ENCODE measurements at places on chromosomes 3 and 15.

GRCh38 chr3:99966662-99967416 is 147.5 kb downstream of the FILIP1L start:
- no peak for ATAC-seq

DNA sequence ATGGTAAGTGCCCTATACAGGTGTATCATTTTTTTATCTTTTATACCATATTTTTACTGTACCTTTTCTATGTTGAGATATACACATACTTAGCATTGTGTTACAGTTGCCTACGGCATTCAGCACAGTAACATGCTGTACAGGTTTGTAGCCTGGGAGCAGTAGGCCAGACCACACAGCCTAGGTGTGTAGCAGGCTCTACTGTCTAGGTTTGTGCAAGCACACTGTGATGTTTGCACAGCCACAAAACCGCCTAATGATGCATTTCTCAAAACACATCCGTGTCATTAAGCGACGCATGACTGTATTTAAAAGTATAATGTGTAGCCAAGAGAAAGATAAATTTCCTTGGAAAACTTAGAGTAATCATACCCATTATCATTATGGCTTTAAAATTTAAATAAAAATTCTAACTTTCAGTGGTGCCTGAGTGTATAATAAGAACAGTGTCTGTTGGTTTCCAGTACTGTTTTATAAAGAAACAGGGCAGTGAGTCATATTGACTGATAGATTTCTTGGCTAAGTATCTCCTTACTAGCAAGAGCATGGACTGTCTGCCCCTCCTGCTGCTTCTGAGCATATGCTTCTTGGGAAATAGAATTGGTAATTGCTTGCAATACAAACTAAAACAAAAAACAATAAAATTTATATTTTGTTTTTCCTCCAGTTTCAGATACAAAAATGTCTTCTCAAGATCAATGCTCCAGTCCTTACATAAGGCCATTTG is 18.3 kb downstream of the CALML4 start:
- no peak for ATAC-seq

DNA sequence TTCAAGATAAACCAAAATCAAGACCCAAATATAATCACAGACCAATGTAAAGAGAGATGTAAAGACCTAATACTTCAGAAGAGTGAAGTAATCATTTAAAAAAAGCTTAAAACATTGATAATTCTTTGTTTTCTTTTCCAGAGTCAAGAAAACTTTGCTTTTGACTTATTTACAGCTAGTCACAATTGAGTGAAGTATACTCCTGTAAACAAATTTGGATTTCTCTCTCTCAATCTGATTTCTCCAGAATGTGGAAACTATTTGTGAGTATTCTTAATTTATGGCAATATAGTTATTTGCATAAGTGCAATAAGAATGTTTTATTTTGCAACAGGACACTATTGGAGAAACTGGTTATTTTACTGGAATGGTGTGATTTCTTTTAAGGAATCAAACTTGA is 43.7 kb upstream of the ZBTB20 start:
- ATAC-seq, result no peak

DNA sequence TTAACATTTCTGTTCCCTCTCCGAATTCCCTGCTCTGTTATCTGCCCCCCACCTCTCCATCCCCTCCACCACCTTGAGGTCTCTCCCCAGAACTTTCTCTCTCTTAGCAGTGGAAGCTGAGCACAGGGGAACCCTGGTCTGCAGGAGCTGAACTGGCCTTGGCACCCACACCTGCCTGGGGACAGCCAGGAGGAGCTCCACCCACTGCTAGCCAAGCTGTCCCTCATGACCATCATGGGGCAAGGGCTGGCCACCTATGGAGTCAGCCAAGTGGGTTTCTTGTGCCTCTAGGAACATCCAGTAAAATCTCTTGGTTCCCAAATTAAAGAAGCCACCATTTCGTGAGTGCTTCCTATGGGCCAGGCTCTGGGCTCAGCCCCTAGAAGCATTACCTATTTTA is 276.4 kb upstream of the TLE3 start:
- no peak for ATAC-seq

DNA sequence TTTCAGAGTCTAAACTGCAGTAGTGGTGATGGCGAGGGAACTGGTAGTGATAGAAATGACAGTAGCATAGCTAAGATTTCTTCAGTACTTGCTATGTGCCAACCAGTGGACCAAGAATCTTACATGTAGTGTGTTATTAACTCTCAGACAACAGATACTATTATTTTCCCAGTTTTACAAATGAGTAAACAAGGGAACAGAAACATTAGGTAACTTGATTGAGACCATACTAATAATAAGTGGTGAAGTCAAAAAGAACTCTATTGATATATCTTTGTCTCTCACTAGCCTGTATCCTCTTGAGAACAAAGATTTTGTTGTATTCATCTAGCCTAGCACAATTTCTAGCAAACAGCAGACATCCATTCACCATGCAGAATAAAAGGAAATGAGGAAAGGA is 250.1 kb downstream of the ZBTB20 start:
- no peak for ATAC-seq

DNA sequence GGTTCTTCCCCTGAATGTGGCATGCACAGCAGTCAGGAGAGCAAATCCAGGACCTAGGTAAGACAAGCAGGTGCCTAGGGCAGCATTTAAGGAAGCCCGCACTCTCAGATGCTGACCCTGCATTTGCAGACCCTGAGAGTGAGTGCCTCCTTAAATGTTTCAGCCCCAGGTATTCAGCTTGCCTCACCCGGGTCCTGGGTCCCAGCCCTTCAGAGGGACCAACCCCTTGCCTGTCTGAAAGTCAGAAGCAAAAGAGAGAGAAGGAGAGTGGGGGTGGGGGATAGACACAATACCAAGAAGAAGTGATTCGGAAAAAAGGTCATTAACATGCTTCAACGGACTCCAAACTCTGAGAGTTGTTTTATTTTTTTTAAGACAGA is 75.0 kb downstream of the MEGF11 start:
- ATAC-seq, result no peak

GRCh38 chr3:17733215-17733614 is 9.2 kb downstream of the TBC1D5 start:
- ATAC-seq, result no peak

DNA sequence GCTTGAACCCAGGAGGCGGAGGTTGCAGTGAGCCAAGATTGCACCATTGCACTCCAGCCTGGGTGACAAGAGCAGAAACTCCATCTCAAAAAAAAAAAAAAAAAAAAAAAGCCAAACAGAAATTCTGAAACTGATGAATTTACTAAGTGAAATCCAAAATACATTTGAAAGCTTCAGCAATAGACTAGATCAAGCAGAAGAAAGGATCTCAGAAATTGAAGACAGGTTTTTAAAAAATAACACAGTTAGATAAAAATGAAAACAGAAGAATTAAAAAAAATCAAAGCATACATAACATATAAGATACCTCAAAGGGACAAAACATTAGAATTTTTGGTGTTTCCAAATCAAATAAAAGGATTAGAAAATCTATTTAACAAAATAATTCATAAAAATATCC is 114.4 kb downstream of the TP63 start:
- no peak for ATAC-seq

- no peak for ATAC-seq
These were observed 20.8 kb downstream of the VGLL4 start for GRCh38 chr3:11622586-11623550.

DNA sequence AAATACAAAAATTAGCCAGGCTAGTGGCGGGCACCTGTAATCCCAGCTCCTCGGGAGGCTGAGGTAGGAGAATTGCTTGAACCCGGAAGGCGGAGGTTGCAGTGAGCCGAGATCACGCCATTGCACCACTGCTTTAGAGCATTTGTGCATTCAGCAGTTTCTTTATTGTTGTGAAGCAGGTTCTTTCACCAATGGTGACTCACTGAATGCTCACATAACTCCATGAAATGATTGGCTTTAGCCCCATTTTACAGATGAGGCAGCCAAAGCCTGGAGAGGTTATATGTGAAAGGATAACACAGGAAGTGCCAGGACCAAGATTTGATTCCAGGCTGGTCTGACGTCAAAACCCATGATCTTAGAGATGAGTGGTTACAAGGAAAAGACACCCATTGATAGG is 195.2 kb downstream of the SLCO3A1 start:
- no peak for ATAC-seq

GRCh38 chr15:78671626-78672211 is 30.7 kb upstream of the CHRNB4 start:
- ATAC-seq, result no peak

GRCh38 chr3:149511040-149511626 is 36.6 kb downstream of the TM4SF4 start:
- ATAC-seq, result no peak

- ATAC-seq, result peak; percentile 43
These were observed 3.7 kb downstream of the BMF start for GRCh38 chr15:40104865-40105516.

DNA sequence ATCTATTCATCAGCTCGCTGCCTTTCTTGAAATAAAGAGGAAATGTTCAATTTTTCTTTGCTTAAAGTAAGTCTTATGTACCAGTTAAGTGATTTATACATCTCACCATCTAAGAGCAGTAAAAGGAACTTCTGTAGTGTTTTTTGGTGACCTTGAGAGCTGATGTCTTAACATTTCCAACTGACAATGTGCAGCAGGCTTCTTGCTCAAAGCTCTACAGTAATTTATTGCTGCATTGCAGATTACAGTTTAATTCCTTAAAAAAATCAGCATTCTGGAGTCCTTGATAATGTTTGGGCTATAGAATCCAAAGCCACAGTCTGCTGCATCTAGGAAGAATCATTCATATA is 61.6 kb downstream of the DIPK2A start:
- no peak for ATAC-seq

DNA sequence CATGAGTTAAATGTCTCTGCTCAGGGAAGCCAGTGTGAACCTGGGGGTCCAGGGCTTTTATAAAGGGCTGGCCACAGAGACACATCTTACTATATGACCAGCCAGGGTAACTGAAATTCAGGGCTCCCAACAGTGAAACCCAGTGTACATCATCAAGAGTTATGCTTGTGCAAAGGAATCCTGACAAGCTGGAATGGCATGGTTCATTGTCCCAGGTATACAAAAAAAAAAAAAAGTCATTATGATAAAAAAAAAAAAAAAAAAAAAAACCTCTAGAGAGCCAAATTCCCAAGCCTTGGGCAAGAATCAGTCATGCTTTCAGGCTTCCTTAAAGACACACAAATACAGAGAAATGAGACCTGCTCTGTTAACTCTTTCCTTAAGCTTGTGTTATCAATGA is 452.0 kb downstream of the GABRG3 start:
- ATAC-seq, result no peak

GRCh38 chr3:72652395-72652794 is 195.8 kb downstream of the SHQ1 start:
- no peak for ATAC-seq

DNA sequence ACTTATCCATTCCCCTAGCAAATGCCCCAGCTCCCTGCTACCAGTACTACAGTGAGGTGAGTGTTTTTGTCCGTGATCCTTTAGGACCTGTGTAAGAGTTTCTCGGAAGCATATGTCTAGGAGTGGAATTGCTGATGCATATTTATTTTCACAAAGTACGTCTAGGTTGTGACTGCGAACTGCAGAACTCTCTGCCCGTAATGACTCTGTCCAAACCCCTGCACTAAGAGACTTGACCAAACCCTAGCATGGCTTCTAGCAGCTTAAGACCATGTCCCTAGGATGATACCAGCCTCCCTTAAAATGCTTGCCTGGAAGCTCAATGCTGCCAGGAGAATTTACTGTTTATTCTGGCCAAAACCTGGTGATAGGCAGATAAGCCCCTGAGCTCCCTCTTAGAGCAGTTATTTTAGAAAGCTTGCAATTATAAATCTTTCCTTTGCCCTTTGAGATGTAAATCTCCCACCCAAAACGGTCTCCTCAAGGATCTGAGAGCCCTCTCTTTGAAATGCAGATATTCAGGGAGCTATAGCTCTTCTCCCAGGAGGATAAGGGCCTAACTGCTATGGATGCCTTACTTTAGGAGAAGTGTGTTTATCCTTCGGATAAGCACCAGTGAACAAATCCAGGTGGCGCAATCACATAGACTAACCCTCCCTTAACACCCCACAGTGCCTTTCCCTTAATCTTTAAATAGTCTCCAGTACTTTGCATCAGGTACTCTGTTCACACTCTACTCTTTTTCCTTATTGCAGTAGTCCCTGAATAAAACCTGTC is 14.7 kb upstream of the CA12 start:
- no peak for ATAC-seq

- ATAC-seq, result no peak
These were observed 6.6 kb upstream of the ICE2 start for GRCh38 chr15:60485365-60486055.

GRCh38 chr3:157226173-157226847 is 66.4 kb upstream of the CCNL1 start:
- peak; percentile 59 for ATAC-seq

DNA sequence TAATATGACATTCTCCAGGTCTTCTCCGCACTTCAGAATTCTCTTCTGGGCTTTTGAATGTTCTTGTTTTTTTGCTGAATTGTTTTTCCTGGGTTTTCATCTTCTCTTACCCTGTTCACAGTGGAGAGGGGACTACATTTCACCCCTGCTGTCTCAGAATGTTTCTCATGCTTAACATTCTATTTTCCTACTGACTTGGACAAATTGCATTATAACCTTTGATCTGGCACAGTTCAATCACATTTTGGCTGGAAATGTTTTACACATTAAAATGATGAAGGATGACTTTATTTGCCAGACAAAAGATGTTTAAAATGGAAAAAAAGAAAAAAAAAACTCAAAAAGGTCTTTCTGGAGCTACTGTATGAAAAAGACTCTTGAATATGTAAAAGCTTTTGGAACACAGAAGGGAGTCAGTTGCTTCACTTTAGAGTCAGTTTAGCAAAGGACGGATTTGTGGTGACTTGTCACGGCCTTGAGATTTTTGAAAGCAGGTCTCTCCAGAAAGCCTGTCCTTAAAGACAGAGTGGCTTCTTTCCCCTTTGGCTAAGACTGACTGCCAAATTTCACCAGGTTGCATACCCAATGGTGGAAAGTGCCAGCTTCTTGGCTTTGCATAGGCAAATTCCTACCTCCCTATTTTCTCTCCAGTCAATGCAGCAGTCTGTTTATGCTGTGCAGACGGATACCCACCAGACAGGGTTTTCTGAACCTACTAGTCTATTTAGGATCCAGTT is 401.0 kb upstream of the TBL1XR1 start:
- ATAC-seq, result no peak

- no peak for ATAC-seq
These were observed 28.8 kb upstream of the ST3GAL6 start for GRCh38 chr3:98734306-98734705.

GRCh38 chr3:184715943-184716621 is 4.2 kb upstream of the MAGEF1 start:
- ATAC-seq, result no peak

DNA sequence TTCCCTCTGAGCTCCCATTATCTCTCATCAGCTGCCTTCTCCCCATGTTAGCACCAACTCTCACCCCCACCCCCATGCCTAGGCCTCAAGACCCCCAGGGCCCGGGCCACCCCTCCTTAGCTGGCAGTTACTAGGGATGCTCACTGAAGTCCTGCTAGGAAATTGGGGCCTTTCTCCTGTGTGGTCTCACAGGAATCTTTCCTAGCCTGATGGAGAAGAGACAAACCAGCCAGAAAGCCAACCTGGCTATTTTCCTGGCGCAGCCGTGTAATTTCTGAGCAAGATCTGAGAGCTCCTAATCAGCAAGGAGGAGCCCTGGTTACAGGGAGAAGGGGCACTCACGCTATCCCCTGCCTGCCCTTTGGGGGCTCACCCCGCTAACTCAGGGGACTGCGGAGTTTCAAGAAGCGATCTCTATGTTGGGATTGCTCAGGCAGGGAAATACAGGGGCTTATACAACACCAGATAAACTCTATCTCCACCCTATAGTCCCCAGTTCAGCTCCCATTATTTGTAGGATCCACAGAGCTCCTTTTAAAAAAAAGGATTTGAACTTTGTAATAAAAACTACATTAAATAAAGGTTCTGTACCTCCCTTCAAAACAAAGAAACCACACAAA is 25.2 kb downstream of the NR2F2 start:
- no peak for ATAC-seq

- no peak for ATAC-seq
These were observed 1.7 kb downstream of the VPS39 start for GRCh38 chr15:42206406-42206805.
